ENCODE measurements at places on chromosomes 1 and 21.

DNA sequence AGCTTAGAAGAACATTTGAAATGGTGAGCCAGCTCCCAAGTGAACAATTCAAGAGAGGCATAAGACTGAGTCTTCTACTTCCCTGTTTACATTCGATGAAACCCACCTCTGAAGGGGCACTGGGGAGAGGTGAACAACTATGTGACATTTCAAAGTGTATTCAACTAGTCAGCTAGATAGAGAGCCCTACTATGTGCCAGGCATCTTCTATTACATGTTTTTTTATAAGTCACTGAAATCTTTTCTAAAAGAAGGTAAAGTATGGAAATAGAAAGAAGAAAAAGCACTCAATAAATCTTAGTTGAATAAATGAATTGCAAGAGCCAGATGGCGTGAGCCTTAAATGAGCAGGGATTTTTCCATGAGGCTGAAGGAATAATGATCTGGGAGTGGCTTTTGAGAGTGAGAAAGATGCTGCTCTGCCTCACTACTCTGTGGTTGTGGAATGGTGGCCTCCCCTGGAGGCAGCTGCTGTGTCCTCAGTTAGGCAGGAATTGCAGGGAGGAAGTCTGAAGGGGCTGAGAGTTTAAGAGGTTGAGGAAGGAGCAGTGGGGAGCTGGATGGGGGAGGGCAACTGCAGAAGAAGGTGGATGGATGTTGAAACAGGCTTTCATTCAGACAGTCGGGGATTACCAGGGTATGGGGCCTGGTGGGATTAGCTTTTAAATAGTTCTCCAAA is 10.4 kb upstream of the PTPRF start:
- DNase-seq: no peak

DNA sequence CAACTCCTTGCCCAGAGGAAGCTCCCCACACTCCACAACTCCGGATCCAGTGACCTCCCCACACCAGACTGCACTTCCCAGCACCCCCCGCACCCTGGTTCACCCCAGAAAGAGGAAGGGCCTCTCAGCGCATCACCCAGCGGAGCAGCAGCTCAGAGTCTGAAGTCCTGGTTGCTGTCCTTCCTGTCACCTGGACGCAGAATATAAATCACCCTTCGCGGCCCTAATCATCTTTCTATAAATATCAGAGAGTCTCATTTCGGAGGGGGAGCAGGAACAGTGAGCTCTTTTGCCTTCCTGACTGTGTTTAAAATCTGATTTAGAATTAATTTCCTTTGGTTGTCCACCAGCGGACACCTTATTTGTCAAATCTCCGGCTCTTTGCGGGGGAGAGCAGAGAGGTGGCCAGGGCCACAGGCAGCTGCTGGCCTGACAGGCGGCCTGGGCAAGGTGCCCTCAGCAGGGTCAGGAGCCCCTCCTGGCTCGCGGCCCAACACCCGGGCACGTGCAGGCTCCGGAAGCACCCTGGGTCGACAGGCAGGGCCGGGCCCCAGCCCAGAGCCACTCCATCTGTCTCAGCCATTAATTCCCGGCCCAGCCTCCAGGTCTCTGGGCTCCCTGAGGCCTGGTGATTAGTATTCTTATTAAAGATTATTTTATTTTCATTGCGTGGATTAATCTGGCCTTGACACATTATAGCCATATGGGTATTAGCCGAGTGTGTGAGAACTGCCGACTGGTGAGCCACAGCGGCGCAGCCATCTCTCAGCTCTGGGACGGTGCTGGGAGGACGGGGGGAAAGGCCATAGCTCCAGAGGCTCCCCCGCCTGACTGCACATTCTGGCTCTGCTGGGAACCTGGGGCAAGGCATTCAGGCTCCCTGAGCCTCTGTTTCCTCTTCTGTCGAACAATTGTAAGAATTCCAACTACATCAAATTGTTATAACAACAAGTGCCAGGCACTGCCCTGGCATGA is 19.7 kb downstream of the EPHA8 start:
- no peak for DNase-seq

GRCh38 chr1:162881590-162881989 is 20.6 kb upstream of the CCDC190 start:
- no peak for DNase-seq

GRCh38 chr21:14985306-14985705 is 79.5 kb downstream of the NRIP1 start:
- no peak for DNase-seq

GRCh38 chr1:14181191-14181795 is 417.2 kb upstream of the KAZN start:
- DNase-seq: peak; percentile 22

GRCh38 chr1:201430776-201431175 is 9.2 kb upstream of the TNNI1 start:
- DNase-seq: no peak

GRCh38 chr1:77623066-77623465 is 59.4 kb downstream of the ZZZ3 start:
- no peak for DNase-seq

- DNase-seq: no peak
Observed at GRCh38 chr1:34617321-34618118, 137.3 kb upstream of the GJB5 start.

- no peak for DNase-seq
Observed at GRCh38 chr21:45799765-45800338, 156.3 kb downstream of the PCBP3 start.

DNA sequence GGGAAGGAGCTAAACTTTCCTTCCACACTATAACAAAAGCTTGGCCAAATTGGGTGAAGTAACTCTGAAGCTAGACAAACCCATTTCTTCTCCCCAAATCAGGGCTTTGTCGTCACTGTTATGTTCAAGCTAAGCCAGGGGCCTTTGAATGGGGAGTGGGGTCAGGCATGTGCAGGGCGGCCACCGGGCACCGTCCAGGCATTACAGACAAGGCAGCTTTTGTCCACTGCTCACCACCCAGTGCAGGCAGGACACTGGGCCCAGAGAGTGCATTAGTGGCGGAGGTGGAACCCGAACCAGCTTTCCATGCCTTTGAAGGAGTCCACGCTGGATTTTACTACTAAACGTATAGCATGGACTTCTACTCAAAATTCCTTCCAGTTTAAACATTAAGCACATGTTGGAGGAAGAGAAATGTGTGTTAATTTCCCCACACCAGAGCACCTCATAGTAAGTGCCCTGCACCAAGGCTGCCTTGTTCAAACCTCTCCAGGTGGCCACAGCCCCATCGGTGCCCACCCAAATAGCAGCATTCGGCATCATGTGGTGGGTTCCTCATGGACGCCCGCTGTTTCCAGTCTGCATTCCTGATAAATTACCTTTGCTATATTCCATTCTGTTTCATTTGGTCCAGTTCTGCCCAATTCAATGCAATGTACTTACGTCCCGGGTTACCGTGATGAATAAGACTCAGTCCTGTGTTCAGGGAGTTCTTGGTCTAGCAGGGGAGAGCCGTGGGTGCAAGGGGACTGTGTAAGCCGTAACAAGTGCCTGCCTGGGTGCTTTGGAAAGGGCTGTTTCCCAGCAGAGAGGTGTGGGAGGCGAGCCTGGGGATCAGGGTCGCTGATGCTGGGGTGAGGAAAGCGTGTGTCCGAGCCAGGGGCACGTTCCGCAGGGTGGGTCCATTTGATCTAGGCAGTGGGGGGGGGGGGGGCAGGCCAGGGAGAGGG is 1.6 kb downstream of the UBASH3A start:
- DNase-seq: no peak

- no peak for DNase-seq
Observed at GRCh38 chr1:156229809-156230472, 12.0 kb upstream of the BGLAP start.

DNA sequence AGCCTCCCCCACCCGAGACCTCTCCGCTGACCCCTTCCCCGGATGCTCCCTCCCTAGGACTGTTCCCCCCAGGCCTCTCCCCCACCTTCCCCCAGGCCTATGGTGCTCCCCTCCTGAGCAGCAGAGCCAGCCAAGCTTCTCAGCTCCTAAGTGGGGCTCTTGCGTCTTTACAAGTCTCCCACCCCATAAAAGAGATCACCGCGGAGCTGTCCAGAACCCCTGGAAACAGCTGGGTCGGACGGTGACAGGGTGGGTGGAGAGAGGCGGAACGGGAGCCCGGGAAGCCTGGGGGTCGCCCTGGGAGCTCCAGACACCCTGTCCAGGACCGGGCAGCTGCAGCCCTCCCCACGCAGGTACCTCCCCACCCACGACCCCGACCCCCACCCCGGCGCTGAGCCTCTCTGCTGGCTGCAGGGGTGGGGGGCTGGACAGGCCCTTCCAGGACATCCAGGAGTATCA is 61.2 kb downstream of the WNT9A start:
- no peak for DNase-seq

DNA sequence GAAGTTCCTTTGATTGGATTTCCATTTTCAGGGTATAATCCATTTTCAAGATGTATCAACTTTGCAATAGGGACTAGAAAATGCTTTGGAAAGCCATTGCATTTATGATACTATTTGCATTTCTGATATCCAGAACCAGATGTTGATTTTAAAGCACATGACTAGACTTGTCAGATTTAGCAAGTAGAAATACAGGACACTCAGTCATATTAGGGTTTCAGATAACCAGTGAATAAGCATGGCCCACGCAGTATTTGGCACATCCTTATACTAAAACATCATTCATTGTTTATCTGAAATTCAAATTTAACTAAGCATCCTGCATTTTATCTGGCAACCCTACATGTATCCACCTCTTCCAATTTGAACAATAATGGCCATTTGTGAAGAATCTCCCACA is 113.3 kb upstream of the DPT start:
- no peak for DNase-seq

DNA sequence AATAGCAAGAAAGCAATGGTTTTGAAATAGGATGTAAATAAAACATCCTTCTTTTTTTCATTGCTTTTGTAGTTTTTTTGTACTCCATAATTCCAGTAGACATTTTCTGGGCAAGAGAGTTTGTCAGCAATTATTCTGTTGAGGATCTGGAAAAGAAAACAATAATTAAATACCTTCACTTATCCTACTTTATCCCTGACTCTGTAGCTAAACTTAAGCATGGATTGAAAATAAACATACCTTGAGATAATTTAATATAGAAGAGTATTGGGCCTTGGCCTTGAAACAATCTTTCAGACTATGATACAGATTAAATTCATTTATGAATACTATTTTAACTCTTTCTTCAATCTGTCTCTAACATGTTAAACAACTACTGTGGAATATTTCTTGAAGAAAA is 321.2 kb downstream of the CHRM3 start:
- no peak for DNase-seq

GRCh38 chr21:16841975-16842695 is 670.7 kb upstream of the CXADR start:
- DNase-seq: no peak

GRCh38 chr21:44065428-44065827 is 41.8 kb upstream of the PWP2 start:
- no peak for DNase-seq

- DNase-seq: no peak
Observed at GRCh38 chr1:150168960-150169601, 19.4 kb downstream of the PLEKHO1 start.

DNA sequence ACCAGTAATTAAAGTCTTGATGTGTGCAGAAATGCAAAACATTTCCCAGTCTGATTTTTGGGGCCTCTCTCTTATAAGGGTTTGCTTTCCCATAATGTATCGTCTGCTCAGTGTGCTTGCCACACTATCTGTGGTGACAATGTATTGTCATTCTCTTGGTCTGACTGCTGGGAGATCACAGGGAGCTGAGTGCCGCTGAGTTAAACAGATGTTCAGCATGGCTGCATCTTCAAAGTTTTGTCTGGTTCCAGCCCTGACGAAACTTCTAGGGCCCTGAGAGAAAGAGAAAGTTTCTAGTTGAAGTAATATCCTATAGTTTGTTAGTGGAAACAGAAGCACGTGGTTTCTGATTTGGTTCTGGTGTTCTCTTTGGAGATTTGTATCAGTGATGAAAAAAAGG is 42.6 kb downstream of the DNM3 start:
- no peak for DNase-seq

Data from stromal cell of bone marrow (primary cell).